ENCODE measurements at places on chromosomes 12 and 14. TPM values are rescaled to one million over a fixed set of nuclear protein-coding genes. Genes with fewer than 3 reads are reported as not detected.

- DNase-seq, result no peak
These were observed 238.9 kb downstream of the PHLDA1 start for GRCh38 chr12:75792687-75793086.

- DNase-seq, result no peak
These were observed 1.0 kb downstream of the ZDHHC22 start for GRCh38 chr14:77140359-77141213.

The NTS gene
- not detected for total RNA-seq

GRCh38 chr14:90511795-90512328 lies 115.0 kb downstream of the CALM1 start:
- DNase-seq, result no peak

The CLSTN3 gene
- 18.0 TPM for total RNA-seq

GRCh38 chr12:105352940-105353635 lies 22.6 kb downstream of the C12orf75 start:
- DNase-seq, result peak; percentile 19

- DNase-seq, result no peak
These were observed 163.3 kb upstream of the SLC38A2 start for GRCh38 chr12:46535907-46536306.

The RD3L gene
- not detected for total RNA-seq

GRCh38 chr12:61854902-61855301 lies 405.3 kb upstream of the USP15 start:
- DNase-seq, result no peak

The PMEL gene
- total RNA-seq, result 0.53 TPM

DNA sequence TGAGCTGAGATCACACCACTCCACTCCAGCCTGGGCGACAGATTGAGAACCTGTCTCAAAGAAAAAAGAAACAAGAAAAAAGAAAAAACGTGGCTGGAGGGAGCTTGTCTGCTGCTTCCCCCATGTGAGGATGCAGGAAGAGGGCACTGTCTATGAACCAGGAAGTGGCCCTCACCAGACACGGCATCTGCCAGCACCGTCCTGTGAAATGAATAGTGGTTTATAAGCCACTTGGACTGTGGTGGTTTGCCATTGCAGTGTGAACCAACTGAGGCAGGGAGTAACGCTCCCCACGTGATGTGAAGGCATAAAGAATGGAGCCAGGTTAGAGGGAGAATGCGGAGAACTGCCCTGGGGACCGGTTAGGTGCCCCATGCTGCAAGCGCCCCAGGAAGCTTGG lies 4.5 kb upstream of the BRF1 start:
- DNase-seq, result no peak

The KRT80 gene
- total RNA-seq, result 68.4 TPM
